Endothelial cell (in vitro differentiated cells): ENCODE measurements at places on chromosomes 6 and 20.

DNA sequence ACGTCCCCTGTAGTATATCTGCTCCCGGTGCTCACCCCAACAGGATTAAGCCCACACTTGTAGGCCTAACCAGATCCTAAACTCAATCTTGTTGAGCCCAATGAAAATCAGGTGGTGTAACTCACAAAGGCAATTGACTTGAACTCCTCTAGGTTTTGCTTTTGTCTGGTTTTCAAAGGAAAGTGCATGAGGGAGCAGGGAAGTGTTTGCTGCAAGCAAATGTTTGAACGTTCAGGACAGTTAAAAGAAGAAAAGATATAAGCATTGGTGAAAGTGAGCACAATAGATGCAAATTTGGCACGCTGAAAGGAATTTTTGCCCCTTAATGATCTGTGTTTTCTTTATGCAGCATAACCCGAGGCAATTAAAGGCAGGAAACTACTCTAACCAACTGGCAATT, 212.6 kb downstream of the PLCB1 start:
- no peak for DNase-seq
- H3K36me3 ChIP-seq, result no peaks in the 10 kb centered on the region
- no peak overlapping the region for H3K4me3 ChIP-seq
- H3K4me1 ChIP-seq, result peaks cover 21% of the 10 kb centered on the region

DNA sequence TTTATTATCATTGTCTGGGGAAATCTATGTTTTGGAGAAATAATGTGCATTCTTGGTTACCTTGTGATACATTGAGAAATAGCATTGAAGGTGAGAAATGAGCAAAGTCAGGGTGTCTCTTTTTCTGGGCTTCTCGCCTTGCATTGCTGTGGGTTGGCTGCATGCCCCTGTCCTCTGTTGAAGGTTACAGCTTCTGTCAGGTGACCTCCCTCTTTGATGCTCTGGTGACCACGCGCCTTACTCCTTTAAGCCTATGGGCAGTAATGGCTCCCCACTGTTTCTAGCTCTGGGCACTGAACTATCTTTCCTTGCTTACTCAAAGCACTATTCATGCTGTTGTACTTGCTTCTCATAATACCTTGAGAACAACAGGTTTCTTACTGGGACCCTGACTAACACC, 14.6 kb downstream of the ADGRB3 start:
- peaks cover 6% of the 10 kb centered on the region for H3K27me3 ChIP-seq
- no peak overlapping the region for H3K4me3 ChIP-seq
- DNase-seq, result no peak
- no peaks in the 10 kb centered on the region for H3K36me3 ChIP-seq
- H3K4me1 ChIP-seq, result peaks cover 15% of the 10 kb centered on the region

GRCh38 chr6:128358244-128358776, 162.1 kb downstream of the PTPRK start:
- H3K4me1 ChIP-seq, result peaks cover 4% of the 10 kb centered on the region
- no peak overlapping the region for H3K27ac ChIP-seq
- no peaks in the 10 kb centered on the region for H3K36me3 ChIP-seq

DNA sequence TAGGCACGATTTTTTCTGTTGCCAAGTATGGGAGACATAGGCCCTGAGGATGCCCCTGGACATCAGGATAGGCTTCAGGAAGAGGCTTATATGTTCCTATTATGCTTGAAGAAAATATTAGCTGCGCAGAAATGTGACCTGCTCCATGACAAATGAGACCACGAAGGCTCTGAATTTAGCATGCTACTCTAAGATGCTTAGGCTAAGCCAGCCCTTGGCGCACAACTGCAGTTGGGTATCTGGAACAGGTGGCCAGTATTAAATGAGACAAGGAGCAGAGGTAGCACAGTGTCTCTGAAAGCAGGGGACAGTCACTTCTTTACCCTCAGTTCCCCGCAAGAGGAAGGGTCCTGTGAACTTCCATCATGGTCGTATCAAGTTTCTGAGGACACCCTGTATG, 90.0 kb downstream of the RREB1 start:
- peaks cover 3% of the 10 kb centered on the region for H3K27me3 ChIP-seq
- H3K4me1 ChIP-seq, result peaks cover 18% of the 10 kb centered on the region
- no peak for DNase-seq
- no peak overlapping the region for H3K27ac ChIP-seq
- H3K4me3 ChIP-seq, result no peak overlapping the region

GRCh38 chr20:35840421-35840820, 68.6 kb downstream of the PHF20 start:
- DNase-seq, result no peak
- H3K36me3 ChIP-seq, result peaks cover 28% of the 10 kb centered on the region
- peaks cover 6% of the 10 kb centered on the region for H3K4me1 ChIP-seq
- H3K27ac ChIP-seq, result no peak overlapping the region

DNA sequence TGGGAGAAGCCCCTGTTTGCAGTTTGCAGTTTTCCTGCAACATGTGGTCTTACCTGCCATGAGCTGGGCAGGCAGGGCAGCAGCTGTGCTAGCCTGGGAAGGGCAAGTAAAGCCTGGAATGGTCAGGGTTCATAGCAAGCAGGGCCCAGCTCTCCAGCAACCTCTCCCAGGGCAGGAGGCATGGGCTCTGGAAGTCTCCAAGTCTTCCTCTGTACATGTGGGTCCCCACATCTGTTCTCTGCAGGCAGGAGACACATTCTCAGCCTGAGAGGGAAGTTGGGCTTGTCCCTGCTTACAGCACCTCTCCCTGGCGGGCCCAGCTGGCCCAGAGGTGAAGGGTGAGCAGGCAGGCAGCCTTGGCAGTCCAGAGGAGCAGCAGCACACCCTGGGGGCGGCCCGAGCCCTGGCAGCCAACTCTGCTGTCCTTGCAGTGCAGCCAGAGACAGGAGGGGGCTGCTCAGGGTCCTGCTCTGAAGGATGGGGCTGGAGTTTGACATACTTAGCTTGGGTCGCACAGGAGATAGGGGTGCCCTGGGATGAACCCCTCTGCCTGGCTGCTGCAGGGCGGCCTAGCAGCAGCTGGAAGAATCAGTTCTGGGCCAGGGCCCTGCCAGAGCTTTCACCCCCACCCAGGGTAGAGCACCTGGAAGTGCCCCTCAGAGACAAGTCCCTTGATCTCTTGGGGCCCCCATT, 176.0 kb downstream of the MRPL14 start:
- H3K27me3 ChIP-seq, result peaks cover 5% of the 10 kb centered on the region
- no peak overlapping the region for H3K27ac ChIP-seq
- DNase-seq, result peak; percentile 58
- H3K36me3 ChIP-seq, result no peaks in the 10 kb centered on the region
- peaks cover 6% of the 10 kb centered on the region for H3K4me1 ChIP-seq

DNA sequence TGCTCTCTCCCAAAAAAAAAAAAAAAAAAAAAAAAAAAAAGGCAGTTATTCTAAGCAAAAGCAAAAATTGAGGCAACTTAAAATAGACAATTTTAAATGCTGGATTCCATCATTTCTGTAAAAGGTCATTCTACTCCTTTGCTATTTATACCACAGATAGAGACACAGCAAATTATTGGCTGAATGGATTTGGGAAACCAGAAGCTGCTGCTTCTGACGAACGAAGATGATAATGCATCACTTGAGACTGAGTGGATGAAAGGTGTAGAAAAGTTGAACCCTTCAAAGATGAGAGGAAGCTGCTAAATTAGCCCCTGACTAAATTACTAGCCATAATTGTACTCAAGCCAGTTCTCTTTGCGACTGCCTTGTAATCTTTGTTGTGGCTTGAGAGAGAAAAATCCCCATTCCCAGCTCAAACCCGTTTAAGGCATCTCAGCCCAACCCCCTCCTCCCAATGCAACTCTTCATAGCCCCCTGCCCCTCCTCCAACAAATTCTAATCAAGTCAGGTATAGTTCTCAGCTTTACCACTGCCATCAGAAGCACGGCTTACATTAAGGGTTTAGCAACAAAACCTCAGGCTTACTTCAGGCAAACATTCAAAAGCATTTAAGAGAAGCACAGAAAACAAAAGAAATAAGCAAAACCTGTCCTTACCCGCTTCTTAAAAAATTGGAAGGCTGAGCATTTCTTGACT, 1.0 kb downstream of the SGK1 start:
- peaks cover 4% of the 10 kb centered on the region for H3K27me3 ChIP-seq
- H3K27ac ChIP-seq, result no peak overlapping the region
- DNase-seq, result no peak
- peaks cover 2% of the 10 kb centered on the region for H3K4me1 ChIP-seq
- H3K36me3 ChIP-seq, result no peaks in the 10 kb centered on the region
- no peak overlapping the region for H3K4me3 ChIP-seq

DNA sequence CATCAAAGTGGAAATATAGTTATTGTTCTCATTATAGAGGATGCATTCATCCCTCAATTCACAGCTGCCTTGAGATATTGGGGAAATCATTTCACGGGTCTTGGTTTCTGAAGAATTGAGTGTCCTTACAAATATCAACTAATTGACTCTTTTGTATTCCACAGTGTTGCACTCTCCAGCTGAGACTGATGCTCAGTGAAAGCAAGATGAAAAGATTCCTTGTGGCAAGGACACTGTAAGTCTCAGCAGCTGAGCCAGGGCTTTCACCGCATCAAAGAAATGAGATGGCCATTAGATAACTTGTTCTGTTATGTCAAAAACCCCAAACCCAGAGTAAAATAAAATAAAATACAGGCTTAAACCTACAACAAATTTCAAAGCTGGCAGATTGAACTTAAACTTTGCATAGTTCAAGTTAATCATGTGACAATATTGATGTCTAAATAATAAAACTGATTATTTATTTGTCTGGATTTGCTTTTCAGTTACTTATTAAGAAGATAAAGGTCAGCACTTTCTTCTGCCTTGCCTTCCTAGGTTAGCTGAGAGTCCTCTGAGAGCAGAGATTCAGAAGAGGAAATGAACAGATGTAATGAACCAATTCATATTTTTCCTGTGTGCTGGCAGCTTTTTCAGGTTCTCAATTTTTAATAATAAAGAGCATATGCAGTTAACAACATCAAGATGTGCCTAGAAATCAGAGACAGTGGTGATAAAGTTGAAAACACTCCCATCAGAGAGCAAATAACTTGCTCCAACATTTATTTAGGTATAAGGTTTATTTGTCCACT, 82.4 kb upstream of the SMLR1 start:
- H3K27ac ChIP-seq, result no peak overlapping the region
- no peak for DNase-seq
- H3K4me1 ChIP-seq, result no peaks in the 10 kb centered on the region
- H3K4me3 ChIP-seq, result no peak overlapping the region
- peaks cover 3% of the 10 kb centered on the region for H3K36me3 ChIP-seq
- H3K27me3 ChIP-seq, result no peaks in the 10 kb centered on the region

GRCh38 chr6:151876122-151876521, 68.6 kb downstream of the ESR1 start:
- no peaks in the 10 kb centered on the region for H3K36me3 ChIP-seq
- peaks cover 3% of the 10 kb centered on the region for H3K4me1 ChIP-seq
- DNase-seq, result no peak
- H3K27ac ChIP-seq, result no peak overlapping the region

DNA sequence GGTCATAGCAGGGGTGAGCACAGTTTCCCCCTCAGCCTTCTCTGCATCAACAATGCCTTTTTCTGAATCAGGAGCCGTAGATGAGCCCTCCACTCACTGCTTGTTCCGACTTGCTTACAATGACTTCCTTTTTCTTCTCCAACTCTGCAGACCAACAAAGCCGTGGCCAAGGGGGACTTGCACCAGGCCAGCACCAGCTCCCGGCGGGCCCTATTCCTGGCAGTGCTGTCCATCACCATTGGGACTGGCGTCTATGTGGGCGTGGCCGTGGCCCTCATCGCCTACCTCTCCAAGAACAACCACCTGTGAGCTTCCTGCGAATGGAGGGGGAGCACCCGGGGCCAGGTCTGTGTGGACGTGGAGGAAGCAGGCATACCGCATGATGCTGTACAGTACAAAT, 195.8 kb downstream of the SYNDIG1 start:
- H3K27me3 ChIP-seq, result peaks cover 5% of the 10 kb centered on the region
- H3K4me1 ChIP-seq, result no peaks in the 10 kb centered on the region
- peaks cover 15% of the 10 kb centered on the region for H3K36me3 ChIP-seq
- no peak overlapping the region for H3K27ac ChIP-seq
- DNase-seq, result no peak

DNA sequence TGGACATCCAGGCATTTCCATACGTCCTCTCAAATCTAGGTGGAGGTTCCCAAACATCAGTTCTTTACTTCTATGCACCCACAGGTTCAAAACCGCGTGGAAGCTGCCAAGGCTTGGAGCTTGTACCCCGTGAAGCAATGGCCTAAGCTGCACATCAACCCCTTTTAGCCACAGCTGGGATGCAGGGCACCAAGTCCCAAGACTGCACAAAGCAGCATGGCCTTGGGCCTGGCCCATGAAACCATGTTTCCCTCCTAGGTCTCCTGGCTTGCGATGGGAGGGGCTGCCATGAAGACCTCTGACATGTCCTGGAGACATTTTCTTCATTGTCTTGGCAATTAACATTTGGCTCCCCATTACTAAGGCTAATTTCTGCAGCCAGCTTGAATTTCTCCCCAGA, 88.9 kb upstream of the CBLN4 start:
- H3K36me3 ChIP-seq, result no peaks in the 10 kb centered on the region
- no peak for DNase-seq
- no peaks in the 10 kb centered on the region for H3K27me3 ChIP-seq
- H3K27ac ChIP-seq, result no peak overlapping the region

- peaks cover 54% of the 10 kb centered on the region for H3K36me3 ChIP-seq
- H3K4me3 ChIP-seq, result peak overlapping the region; percentile 74
- DNase-seq, result no peak
- peaks cover 15% of the 10 kb centered on the region for H3K27me3 ChIP-seq
- H3K27ac ChIP-seq, result peak overlapping the region; percentile 67
- H3K4me1 ChIP-seq, result peaks cover 62% of the 10 kb centered on the region
Measured at GRCh38 chr20:4819901-4820300, 98.2 kb downstream of the PRND start.

GRCh38 chr20:45370571-45371160, 7.5 kb downstream of the TP53TG5 start:
- H3K4me1 ChIP-seq, result peaks cover 11% of the 10 kb centered on the region
- no peak overlapping the region for H3K4me3 ChIP-seq
- DNase-seq, result no peak
- no peak overlapping the region for H3K27ac ChIP-seq

DNA sequence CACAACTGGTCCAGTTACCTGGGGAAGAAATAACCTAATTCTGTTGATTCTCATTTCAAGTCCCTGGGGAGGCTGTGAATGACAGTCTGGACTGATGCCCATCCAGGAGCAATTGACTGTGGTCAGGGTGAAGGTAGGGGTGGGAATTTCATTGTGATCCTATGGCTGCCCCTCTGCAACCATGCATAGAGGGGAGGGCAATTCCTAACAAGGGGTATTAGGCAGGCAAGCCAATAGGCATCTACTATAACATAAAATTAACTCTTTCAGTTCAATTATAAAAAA, 44.0 kb upstream of the TRAM2 start:
- no peaks in the 10 kb centered on the region for H3K4me1 ChIP-seq
- no peak for DNase-seq
- H3K27ac ChIP-seq, result no peak overlapping the region
- H3K36me3 ChIP-seq, result no peaks in the 10 kb centered on the region
- no peak overlapping the region for H3K4me3 ChIP-seq

DNA sequence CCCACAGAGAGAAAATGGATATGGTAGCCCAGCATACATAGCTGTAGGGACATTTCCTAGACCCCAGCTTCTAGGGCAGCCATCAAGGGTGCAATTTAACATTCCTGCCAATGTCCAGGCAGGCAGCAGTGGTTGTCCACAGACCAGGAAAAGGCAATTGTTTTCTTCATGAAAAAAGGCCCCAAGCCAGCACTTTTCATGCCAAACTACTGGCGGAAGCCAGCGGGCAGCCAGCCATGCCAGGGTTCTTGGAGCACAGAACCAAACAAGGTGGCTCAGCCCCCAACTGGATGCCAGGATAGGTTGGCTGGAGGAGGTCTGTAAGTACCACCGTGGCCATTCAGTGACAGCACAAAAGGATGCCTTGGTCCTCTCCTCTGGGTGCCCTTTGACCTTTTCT, 94.6 kb downstream of the BANF2 start:
- H3K27me3 ChIP-seq, result peaks cover 5% of the 10 kb centered on the region
- DNase-seq, result no peak
- H3K27ac ChIP-seq, result no peak overlapping the region
- peaks cover 3% of the 10 kb centered on the region for H3K36me3 ChIP-seq
- no peak overlapping the region for H3K4me3 ChIP-seq
